ENCODE measurements at places on chromosomes 2 and 18. TPM values are rescaled to one million over a fixed set of nuclear protein-coding genes. Genes with fewer than 3 reads are reported as not detected.

The IGFBP2 gene
- 1,032 TPM for total RNA-seq

The PREB gene
- total RNA-seq: 70.1 TPM

The CNDP1 gene
- not detected for total RNA-seq

The DSEL gene
- total RNA-seq: 16.7 TPM

The PFN4 gene
- 2.0 TPM for total RNA-seq
